ENCODE measurements at places on chromosomes 6 and 20. TPM values are rescaled to one million over a fixed set of nuclear protein-coding genes. Genes with fewer than 3 reads are reported as not detected.

GRCh38 chr20:63567386-63568169 is 6.5 kb downstream of the HELZ2 start:
- DNase-seq = no peak

- no peak for DNase-seq
These were observed 456.8 kb upstream of the CHD6 start for GRCh38 chr20:42074944-42075343.

DNA sequence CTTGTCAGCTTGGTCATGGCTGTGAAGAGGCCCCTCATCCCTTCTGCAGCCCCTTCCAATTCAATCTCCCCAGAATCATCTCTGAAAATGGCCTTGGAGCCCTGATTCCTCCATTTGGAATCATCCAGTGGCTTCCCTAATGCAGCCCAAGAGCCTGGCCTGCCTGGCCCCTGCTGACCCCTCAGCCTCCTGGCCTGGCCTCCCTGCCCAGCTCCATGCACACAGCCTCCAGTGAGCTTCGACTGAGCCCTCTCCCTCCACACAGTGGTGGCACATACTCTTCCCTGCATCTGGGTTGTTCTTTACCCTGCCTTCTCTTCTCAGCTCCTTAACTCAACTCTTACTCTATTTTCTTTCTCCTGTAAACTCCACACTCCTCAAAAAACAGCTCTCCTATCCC is 120.9 kb downstream of the ANKRD60 start:
- no peak for DNase-seq

The RGS19 gene
- 4.5 TPM for polyA plus RNA-seq
